Mesothelial cell of epicardium (in vitro differentiated cells): ENCODE measurements at places on chromosomes 1 and 21. TPM values are rescaled to one million over a fixed set of nuclear protein-coding genes. Genes with fewer than 3 reads are reported as not detected.

Gene BCAS2
- total RNA-seq: 39.3 to 39.5 TPM (median 39.4 TPM) in 3 replicates

Gene OR2T33
- total RNA-seq: not detected in 3 replicates

- no peaks in the 10 kb centered on the region for H3K27me3 ChIP-seq
- no peaks in the 10 kb centered on the region for H3K4me1 ChIP-seq
- DNase-seq: no peak
- H3K27ac ChIP-seq: no peak overlapping the region
- H3K36me3 ChIP-seq: no peaks in the 10 kb centered on the region
Measured at GRCh38 chr1:228180271-228180958, 14.8 kb downstream of the IBA57 start.

- no peaks in the 10 kb centered on the region for H3K27me3 ChIP-seq
- H3K36me3 ChIP-seq: no peaks in the 10 kb centered on the region
- peak overlapping the region; percentile 16 for H3K4me3 ChIP-seq
- peak; percentile 68 for DNase-seq
- peaks cover 65% of the 10 kb centered on the region for H3K4me1 ChIP-seq
Measured at GRCh38 chr1:66271216-66271903, 262.6 kb upstream of the SGIP1 start.

DNA sequence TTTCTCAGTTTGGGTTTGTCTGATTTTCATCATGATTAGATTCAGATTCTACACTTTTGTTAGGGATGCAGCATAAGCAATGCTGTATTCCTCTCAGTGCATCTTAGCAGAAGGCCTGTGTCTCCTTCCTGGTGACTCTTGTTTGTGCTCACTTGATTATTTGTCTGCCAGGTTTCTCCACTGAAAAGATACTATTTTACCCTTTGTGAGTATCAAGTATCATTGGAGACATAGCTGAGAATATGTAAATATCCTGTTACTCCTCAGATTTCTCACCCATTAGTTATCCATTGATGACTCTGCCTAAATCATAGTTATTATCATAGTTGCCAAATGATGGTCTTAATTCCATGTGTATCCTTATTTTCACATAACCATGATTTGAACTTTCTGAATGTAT, 148.5 kb downstream of the POU2F1 start:
- H3K4me3 ChIP-seq: no peak overlapping the region
- no peaks in the 10 kb centered on the region for H3K27me3 ChIP-seq
- peaks cover 11% of the 10 kb centered on the region for H3K4me1 ChIP-seq
- H3K27ac ChIP-seq: no peak overlapping the region

- H3K4me1 ChIP-seq: peaks cover 39% of the 10 kb centered on the region
- peak within 1 kb of the TSS; percentile 89 for H3K27ac ChIP-seq
- H3K36me3 ChIP-seq: no peaks in the 10 kb centered on the region
- peak within 1 kb of the TSS; percentile 87 for H3K4me3 ChIP-seq
- no peaks in the 10 kb centered on the region for H3K27me3 ChIP-seq
Measured at GRCh38 chr1:226407497-226408284, at the start of gene PARP1. Gene PARP1, minus strand, starts transcription at chr1:226408093. Its CDS starts 164 bp downstream, at chr1:226407929.

DNA sequence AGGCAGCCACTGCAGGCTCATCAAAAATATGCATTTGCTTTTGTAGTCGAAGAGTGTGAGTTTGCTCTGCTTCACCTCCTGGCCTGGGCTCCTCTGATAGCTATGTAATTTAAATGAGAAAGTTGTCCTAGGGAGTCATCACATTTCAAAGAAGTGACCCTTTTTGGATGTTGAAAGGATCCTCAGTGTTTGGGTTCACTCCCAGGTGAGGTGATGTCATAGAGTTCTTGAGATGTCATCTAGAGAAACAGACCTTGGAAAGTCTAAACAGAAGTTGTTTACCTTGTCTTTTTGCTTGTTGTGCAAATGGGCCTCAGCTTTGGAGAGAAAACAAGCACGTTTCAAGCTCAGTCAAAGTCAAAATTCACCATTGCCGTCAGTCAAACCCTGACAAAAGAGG, 92.0 kb upstream of the BARHL2 start:
- no peaks in the 10 kb centered on the region for H3K36me3 ChIP-seq
- no peak for DNase-seq
- no peak overlapping the region for H3K4me3 ChIP-seq
- no peaks in the 10 kb centered on the region for H3K4me1 ChIP-seq
- no peak overlapping the region for H3K27ac ChIP-seq
- peaks cover 5% of the 10 kb centered on the region for H3K27me3 ChIP-seq

DNA sequence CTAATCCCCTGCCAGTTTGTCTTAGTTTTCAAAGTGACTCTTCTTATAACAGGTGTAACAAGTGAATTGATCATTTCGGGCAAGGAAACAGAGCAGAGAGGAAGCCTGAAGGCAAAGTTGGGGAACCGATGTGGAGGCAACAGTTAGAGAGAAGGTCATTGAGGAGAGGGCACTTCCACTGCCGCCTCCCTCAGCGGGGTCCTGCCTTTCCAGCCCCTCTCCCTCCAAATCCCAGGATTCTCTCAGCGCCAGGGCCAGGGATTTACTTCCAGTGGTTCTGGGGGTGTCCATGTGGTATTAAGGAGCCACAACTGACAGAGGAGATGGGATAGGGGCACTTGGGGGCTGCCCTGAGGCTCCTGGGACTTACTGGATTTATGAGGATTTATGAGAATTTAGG, 39.7 kb upstream of the PDE9A start:
- no peak overlapping the region for H3K27ac ChIP-seq
- no peak for DNase-seq
- no peaks in the 10 kb centered on the region for H3K36me3 ChIP-seq
- peaks cover 5% of the 10 kb centered on the region for H3K4me1 ChIP-seq
- no peak overlapping the region for H3K4me3 ChIP-seq

GRCh38 chr21:46243960-46244361, 15.4 kb upstream of the LSS start:
- no peaks in the 10 kb centered on the region for H3K27me3 ChIP-seq
- peaks cover 51% of the 10 kb centered on the region for H3K36me3 ChIP-seq
- no peaks in the 10 kb centered on the region for H3K4me1 ChIP-seq
- no peak overlapping the region for H3K27ac ChIP-seq
- DNase-seq: no peak

GRCh38 chr1:232057217-232057895, 430.8 kb downstream of the DISC1 start:
- no peaks in the 10 kb centered on the region for H3K36me3 ChIP-seq
- no peak overlapping the region for H3K27ac ChIP-seq
- H3K27me3 ChIP-seq: peaks cover 10% of the 10 kb centered on the region

DNA sequence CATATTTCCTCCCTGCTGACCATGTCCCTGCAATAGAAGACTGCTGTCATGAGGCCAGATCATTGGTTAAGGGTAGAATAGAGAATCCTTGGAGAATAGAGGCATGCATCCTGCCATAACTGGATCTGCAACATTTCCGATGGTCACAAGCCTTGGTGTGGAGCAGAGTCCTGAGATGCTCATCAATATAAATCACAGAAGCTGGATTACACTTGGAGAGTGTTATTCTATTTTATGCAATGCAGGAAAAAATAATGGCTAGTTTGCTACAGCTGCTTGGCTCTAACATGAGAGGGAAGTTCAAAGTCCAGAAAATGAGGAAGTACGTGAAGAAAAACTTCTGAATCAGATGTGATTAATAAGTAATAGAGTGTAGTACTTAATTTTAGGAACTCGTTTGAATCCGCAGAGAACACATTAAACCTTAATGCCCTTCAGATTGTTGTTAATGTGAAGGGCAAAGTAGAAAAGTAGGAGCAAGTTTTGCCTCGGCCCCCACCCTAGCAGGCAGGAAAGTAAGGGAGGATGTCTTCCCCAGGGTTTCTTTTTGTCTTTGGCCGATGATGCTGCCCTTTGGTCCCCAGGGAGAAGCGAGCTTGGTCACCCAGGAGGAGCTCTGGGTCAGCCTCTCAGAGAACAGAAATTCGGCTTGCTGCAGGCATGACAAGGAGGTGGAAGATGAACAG, 59.5 kb downstream of the KCNK1 start:
- H3K27me3 ChIP-seq: no peaks in the 10 kb centered on the region
- DNase-seq: no peak
- H3K27ac ChIP-seq: peak overlapping the region; percentile 89
- H3K4me3 ChIP-seq: no peak overlapping the region

GRCh38 chr1:218339267-218339831, 5.8 kb upstream of the TGFB2 start:
- no peak overlapping the region for H3K27ac ChIP-seq
- H3K27me3 ChIP-seq: peaks cover 9% of the 10 kb centered on the region
- H3K36me3 ChIP-seq: no peaks in the 10 kb centered on the region
- H3K4me1 ChIP-seq: peaks cover 12% of the 10 kb centered on the region

DNA sequence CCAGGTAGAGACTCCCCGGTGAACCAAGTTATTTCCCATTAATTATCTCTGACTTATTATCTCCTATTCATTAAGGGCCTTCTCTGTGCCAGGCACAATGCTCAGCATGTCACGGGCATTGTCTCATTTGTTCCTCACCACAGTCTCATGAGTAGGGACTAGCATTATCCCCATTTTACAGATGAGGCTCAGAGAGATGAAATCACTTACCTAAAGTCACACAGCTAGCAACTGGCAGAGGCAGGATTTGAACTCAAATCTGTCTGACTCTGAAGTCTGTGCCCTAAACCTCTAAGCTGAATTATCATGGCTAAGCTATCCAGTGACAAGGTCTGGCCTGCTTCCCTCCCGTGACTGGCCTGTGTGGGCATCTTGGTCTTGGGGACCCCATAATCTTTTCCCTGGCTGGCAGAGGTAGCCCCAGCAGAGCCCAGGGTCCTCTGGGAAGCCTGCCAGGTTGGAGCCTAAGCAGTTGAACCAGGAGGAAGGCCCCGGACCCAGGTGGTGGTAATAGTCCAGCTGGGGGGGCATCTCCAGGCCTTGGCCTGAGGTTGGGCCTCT, 4.5 kb downstream of the MAP7D1 start:
- DNase-seq: no peak
- H3K27ac ChIP-seq: peak overlapping the region; percentile 98
- H3K27me3 ChIP-seq: no peaks in the 10 kb centered on the region
- peak overlapping the region; percentile 62 for H3K4me3 ChIP-seq
- peaks cover 4% of the 10 kb centered on the region for H3K36me3 ChIP-seq
- H3K4me1 ChIP-seq: peaks cover 52% of the 10 kb centered on the region

GRCh38 chr21:43771199-43771675, 4.9 kb downstream of the CSTB start:
- H3K36me3 ChIP-seq: peaks cover 9% of the 10 kb centered on the region
- H3K4me1 ChIP-seq: peaks cover 18% of the 10 kb centered on the region
- DNase-seq: no peak

DNA sequence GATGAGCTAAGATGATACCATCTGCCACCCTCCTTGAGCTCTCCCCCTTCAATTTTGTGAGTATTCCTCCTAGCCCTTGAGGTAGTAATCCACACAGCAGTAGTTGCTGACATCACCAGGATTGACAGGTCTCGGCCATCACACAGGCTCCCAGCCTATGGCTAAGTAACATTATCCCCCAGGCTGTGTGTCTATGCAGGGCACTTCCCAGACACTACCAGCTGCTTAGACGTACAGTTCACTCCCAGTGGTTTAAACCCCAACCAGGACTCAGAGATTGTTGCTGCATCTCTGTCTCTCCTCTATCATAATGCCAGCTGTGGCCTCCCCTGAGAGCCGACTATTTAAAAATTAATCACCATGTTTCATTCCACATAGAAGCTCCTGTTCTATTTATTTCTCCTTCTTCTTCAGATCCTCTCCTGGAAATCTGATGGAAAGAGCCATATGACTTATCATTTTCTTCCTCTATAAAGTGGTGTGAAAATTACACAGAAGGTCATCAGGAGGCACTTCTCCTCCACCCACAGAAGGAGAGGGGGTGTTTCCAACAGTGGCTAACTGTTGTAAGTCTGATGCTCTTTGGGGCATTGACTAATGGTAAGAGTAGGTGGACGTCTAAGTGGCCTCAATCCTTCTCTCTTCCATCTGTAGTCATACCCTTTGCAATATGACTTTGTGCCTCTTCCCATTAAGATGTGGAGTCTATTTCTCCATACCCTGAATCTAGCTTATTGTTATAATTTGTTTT, 396.3 kb downstream of the SETD4 start:
- no peak overlapping the region for H3K4me3 ChIP-seq
- H3K4me1 ChIP-seq: no peaks in the 10 kb centered on the region
- H3K27ac ChIP-seq: no peak overlapping the region

- no peaks in the 10 kb centered on the region for H3K36me3 ChIP-seq
- peaks cover 12% of the 10 kb centered on the region for H3K4me1 ChIP-seq
- no peak overlapping the region for H3K4me3 ChIP-seq
Measured at GRCh38 chr1:60895701-60896100, 186.7 kb upstream of the NFIA start.

GRCh38 chr1:85569122-85569521, 11.4 kb upstream of the CCN1 start:
- H3K4me3 ChIP-seq: no peak overlapping the region
- peaks cover 12% of the 10 kb centered on the region for H3K36me3 ChIP-seq
- H3K27ac ChIP-seq: no peak overlapping the region
- DNase-seq: no peak
- no peaks in the 10 kb centered on the region for H3K27me3 ChIP-seq
- peaks cover 33% of the 10 kb centered on the region for H3K4me1 ChIP-seq

GRCh38 chr1:175842550-175842949, 99.2 kb upstream of the TNR start:
- peaks cover 11% of the 10 kb centered on the region for H3K4me1 ChIP-seq
- H3K4me3 ChIP-seq: no peak overlapping the region

Gene ARTN
- 1.2 to 2.0 TPM (median 1.6 TPM) in 3 replicates for total RNA-seq

DNA sequence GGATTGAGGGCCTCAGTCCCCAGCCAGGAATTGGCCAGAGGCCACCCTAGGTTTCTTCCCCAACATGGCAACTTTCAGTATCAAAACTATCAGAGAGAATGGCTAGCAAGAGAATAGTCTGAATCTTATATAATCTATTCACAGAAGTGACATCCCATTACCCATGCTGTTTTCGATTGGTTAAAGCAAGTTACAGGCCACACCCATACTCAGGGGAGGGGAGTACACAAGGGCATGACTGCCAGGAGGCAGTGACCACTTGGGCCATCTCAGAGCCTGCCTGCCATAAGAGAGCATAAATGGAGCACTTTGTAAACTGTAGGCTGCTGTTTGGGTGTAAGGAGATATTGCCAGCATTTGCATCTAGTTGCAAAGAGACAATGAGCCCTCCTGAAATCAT, 65.4 kb downstream of the FAM163A start:
- no peak for DNase-seq
- no peaks in the 10 kb centered on the region for H3K36me3 ChIP-seq
- H3K27me3 ChIP-seq: peaks cover 22% of the 10 kb centered on the region
- H3K4me3 ChIP-seq: no peak overlapping the region

- H3K27me3 ChIP-seq: no peaks in the 10 kb centered on the region
- peak overlapping the region; percentile 98 for H3K27ac ChIP-seq
- peaks cover 11% of the 10 kb centered on the region for H3K36me3 ChIP-seq
- H3K4me3 ChIP-seq: peak overlapping the region; percentile 57
Measured at GRCh38 chr1:164588516-164589341, 29.7 kb downstream of the PBX1 start.

Gene CRB1
- 0.51 to 0.90 TPM (median 0.82 TPM) in 3 replicates for total RNA-seq

DNA sequence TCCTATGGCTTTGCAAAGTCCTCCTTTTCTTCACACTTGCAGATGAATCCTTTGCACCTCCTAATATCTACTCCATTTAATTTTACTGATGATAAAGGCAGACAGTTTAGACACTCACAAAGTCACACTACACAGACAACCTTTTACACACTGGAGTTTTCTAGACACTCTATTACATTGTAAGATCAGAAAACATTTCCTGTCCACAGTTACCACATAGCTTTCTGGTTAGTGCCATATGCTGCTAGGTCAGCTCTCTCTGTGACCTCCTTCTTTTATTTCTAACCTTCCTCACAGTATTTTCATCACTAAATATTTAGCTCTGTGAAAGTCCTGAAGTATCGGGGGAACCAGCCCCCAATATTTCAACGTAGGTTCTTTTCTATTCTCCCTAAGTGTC, 5.1 kb downstream of the SH2D1B start:
- peaks cover 5% of the 10 kb centered on the region for H3K4me1 ChIP-seq
- H3K4me3 ChIP-seq: no peak overlapping the region
- no peaks in the 10 kb centered on the region for H3K36me3 ChIP-seq
- DNase-seq: no peak
- no peak overlapping the region for H3K27ac ChIP-seq
- H3K27me3 ChIP-seq: no peaks in the 10 kb centered on the region
